NCI-H526 treated with DMSO at 0.1 percent for 48 hours (cell line): ENCODE measurements at places on chromosomes 5 and 9.

DNA sequence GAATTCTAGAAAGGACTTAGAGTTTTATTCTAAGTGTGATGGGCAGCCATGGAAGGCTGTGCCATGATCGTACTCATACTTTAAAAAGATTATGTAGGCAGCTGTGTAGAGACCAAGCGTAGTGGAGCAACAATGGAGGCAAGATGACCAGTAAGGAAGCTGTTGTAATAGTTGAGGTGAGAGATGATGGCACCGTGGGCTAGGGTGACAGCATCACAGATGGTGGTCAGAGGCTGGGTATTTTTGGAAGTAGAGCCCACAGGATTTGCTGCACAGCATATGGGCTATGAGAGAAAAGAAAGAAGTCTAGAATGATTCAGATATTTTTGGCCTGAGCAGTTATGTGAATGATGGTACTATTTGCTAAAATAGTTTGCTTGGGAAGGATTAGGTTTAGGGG, 7.7 kb downstream of the ARHGAP26 start:
- DNase-seq: no peak

GRCh38 chr9:13146840-13147239, 132.7 kb downstream of the MPDZ start:
- no peak for DNase-seq

GRCh38 chr5:37494756-37495155, 115.6 kb downstream of the WDR70 start:
- peak; percentile 52 for DNase-seq

GRCh38 chr5:168807287-168807686, 228.1 kb upstream of the PANK3 start:
- no peak for DNase-seq

- no peak for DNase-seq
Observed at GRCh38 chr5:167652690-167653089, 638.8 kb upstream of the WWC1 start.

- no peak for DNase-seq
Observed at GRCh38 chr9:111148052-111149017, 110.1 kb upstream of the LPAR1 start.
